Breast epithelium (tissue), 4 donors: ENCODE measurements at places on chromosomes 7 and 10.

DNA sequence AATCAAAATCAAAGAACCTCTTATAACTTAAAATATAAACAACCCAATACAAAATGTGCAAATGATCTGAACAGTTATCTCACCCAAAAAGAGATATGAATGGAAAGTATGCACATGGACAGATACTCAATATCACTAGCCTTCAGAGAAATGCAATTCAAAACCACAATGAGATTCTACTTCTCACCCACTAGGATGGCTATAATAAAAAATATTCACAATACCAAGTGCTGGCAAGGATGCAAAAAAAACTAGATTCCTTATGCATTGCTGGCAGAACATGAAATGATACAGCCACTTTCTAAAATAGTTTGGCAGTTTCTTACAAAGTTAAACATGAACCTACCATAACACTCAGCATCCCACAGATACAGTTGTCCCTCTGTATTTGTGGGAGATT lies 130.1 kb upstream of the LRRN3 start:
- no peak for DNase-seq
- H3K27me3 ChIP-seq = no peaks in the 10 kb centered on the region
- H3K36me3 ChIP-seq = no peaks in the 10 kb centered on the region
- H3K4me1 ChIP-seq = no peaks in the 10 kb centered on the region
- H3K27ac ChIP-seq = no peak overlapping the region

DNA sequence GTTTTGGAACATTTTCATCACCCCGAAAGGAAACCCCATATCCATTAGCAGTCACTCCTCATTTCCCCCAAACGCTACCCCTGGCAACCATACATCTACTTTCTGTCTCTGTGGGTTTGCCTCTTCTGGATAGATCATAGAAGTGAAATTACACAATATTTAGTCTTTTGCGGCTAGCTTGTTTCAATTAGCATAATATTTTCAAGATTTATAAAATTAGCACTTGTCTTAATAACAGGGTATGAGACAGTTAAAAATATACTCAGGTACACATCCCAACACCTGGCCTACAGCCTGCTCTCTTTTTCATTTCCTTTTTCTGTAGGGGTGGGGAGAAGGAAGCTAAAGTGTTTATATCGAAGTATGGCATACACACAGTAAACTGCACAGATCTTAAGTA lies 81.4 kb upstream of the LRGUK start:
- H3K36me3 ChIP-seq = no peaks in the 10 kb centered on the region
- no peak overlapping the region for H3K27ac ChIP-seq
- no peak overlapping the region for H3K4me3 ChIP-seq

- no peaks in the 10 kb centered on the region for H3K27me3 ChIP-seq
- DNase-seq = no peak
- H3K4me3 ChIP-seq = no peak overlapping the region
Measured at GRCh38 chr10:351770-352334, 216.6 kb downstream of the ZMYND11 start.

DNA sequence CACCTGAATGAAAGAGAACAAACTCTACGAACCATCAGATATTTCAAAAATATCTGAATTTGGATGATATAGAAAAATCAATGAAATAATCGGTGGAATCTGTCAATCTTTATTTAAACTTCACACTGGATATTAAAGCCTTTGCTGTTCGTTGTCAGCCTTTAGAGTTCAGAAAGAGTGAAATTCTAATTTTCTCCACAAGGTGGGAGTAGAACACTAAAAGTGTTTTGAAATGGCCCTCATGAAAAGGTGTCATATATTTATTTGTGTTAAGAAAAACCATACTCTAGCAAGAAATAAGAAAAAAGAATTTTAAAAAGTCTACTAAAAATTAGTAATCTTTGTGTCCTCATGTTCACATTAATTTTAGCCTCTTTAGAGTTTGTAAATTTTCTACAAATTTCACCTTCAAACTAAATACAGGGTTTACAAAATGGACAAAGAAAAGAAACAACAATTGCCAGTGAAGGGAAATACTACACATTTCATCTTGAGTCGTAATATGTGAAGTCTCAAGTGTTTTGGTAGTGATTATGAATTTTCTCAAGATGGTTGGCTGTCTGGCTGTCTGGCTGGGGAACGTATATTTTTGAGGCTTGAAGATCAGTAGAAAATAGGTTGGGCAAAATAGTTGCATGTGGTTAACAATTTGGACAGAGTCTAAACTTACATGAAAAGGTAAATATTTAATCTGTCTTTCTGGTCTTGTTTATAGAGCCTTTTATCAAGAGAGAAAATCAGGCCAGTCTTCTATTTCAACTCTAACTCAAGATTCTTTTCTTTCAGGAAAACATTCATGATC lies 43.7 kb downstream of the DNAJB9 start:
- H3K36me3 ChIP-seq = no peaks in the 10 kb centered on the region
- no peak overlapping the region for H3K4me3 ChIP-seq
- DNase-seq = no peak
- no peak overlapping the region for H3K27ac ChIP-seq
- H3K4me1 ChIP-seq = no peaks in the 10 kb centered on the region

DNA sequence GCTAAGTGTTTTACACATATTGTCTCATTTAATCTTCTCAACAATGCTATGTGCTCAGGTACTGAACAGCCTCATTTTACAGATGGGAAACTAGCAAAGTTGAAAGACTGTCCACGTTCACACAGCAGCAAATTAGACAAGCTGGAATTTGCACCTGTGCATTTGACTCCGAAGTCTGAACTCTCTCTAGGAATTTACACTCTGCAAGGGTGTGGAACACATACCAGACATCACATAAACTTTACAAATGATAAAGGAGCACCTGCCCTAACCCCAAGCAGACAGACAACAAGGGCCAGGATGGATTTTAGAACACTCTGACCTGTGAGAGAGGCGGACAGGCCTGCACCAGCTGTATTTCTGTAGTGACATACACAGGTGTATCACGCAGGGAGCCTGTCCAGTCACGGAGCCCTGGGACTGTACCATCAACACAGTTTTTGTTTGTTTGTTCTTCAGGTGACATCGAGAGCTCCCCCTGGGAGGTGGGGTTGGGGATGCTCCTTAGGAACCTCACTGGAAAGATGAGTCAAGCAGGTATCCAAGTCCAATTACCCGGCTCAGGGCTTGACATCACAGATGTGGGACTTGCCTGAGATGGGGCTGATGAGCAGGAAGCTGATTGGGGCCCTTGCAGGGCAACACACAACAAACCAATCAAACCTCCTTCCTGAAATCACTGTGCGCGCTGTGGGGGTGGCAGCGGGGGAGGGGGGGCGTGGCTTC lies 31.0 kb downstream of the MKI67 start:
- H3K4me1 ChIP-seq = no peaks in the 10 kb centered on the region
- H3K27me3 ChIP-seq = peaks cover 6% of the 10 kb centered on the region
- DNase-seq = no peak
- H3K27ac ChIP-seq = no peak overlapping the region
- no peak overlapping the region for H3K4me3 ChIP-seq

GRCh38 chr7:56023500-56023899 lies 27.7 kb downstream of the PSPH start:
- H3K36me3 ChIP-seq = no peaks in the 10 kb centered on the region
- H3K4me1 ChIP-seq = no peaks in the 10 kb centered on the region
- DNase-seq = no peak
- no peak overlapping the region for H3K27ac ChIP-seq
- no peak overlapping the region for H3K4me3 ChIP-seq
- no peaks in the 10 kb centered on the region for H3K27me3 ChIP-seq

GRCh38 chr7:46178661-46179060 lies 257.6 kb upstream of the IGFBP3 start:
- H3K4me3 ChIP-seq = no peak overlapping the region
- no peaks in the 10 kb centered on the region for H3K36me3 ChIP-seq
- no peak for DNase-seq

- H3K27me3 ChIP-seq = no peaks in the 10 kb centered on the region
- H3K36me3 ChIP-seq = no peaks in the 10 kb centered on the region
- no peak for DNase-seq
Measured at GRCh38 chr10:127600479-127600878, 51.4 kb downstream of the NPS start.

GRCh38 chr7:144787127-144787526 lies 48.7 kb downstream of the TPK1 start:
- no peaks in the 10 kb centered on the region for H3K27me3 ChIP-seq
- no peaks in the 10 kb centered on the region for H3K36me3 ChIP-seq
- no peak overlapping the region for H3K27ac ChIP-seq
- no peaks in the 10 kb centered on the region for H3K4me1 ChIP-seq

GRCh38 chr7:2451171-2452073 lies 24.8 kb downstream of the GRIFIN start:
- no peaks in the 10 kb centered on the region for H3K27me3 ChIP-seq
- no peaks in the 10 kb centered on the region for H3K36me3 ChIP-seq
- peak; percentile 84 for DNase-seq
- H3K4me1 ChIP-seq = no peaks in the 10 kb centered on the region
- peak overlapping the region; percentile 32 for H3K27ac ChIP-seq
- H3K4me3 ChIP-seq = peak overlapping the region; percentile 65

- no peak overlapping the region for H3K4me3 ChIP-seq
- H3K36me3 ChIP-seq = no peaks in the 10 kb centered on the region
- H3K27me3 ChIP-seq = no peaks in the 10 kb centered on the region
Measured at GRCh38 chr10:72509206-72509799, 116.6 kb downstream of the MICU1 start.

DNA sequence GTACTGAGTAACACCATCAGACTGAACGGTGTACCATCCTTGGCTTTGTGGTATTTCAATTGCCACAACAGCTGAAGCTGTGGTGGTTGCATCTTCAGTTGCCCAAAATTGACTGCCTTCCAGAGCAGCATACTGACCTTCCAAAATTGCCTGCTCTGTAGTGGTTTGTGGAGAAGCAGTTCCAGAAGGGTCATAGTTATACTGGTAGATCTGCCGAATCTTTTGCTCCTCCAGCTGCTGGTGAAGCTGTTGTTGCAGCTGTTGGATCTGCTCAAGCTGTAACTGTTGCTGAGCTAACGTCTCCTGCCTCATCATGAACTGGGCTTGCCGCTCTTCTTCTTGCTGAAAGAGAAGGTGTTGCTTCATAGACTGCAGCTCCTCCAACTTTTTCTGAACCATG lies 212.2 kb downstream of the PCLO start:
- H3K4me1 ChIP-seq = no peaks in the 10 kb centered on the region
- no peak for DNase-seq

DNA sequence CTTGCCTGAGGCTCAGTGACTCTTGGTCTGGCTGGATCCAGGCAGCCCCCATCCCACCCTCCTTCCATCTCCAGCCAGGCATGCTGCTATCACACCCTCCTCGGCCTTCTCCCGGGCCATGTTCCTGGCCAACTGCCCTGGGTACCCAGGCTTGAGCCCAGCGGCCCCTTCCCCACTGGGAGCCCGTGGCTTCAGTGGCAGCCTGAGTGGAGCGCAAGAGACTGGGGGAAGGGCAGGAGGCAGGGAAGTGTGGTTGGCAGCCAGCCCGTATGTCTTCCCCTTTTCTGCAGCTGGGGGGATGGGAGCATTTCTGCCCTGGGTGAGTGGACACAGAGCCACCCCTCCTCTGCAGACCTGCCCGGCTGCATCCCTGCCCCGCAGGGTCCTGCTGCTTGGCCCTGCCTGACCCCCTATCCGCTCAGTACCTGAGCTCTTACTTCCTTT lies 148.5 kb downstream of the ARHGAP22 start:
- no peak overlapping the region for H3K4me3 ChIP-seq
- H3K4me1 ChIP-seq = no peaks in the 10 kb centered on the region
- H3K27ac ChIP-seq = no peak overlapping the region
- H3K27me3 ChIP-seq = no peaks in the 10 kb centered on the region
- no peaks in the 10 kb centered on the region for H3K36me3 ChIP-seq

- H3K36me3 ChIP-seq = no peaks in the 10 kb centered on the region
- no peak overlapping the region for H3K4me3 ChIP-seq
Measured at GRCh38 chr7:131691454-131692130, 135.2 kb upstream of the PODXL start.

DNA sequence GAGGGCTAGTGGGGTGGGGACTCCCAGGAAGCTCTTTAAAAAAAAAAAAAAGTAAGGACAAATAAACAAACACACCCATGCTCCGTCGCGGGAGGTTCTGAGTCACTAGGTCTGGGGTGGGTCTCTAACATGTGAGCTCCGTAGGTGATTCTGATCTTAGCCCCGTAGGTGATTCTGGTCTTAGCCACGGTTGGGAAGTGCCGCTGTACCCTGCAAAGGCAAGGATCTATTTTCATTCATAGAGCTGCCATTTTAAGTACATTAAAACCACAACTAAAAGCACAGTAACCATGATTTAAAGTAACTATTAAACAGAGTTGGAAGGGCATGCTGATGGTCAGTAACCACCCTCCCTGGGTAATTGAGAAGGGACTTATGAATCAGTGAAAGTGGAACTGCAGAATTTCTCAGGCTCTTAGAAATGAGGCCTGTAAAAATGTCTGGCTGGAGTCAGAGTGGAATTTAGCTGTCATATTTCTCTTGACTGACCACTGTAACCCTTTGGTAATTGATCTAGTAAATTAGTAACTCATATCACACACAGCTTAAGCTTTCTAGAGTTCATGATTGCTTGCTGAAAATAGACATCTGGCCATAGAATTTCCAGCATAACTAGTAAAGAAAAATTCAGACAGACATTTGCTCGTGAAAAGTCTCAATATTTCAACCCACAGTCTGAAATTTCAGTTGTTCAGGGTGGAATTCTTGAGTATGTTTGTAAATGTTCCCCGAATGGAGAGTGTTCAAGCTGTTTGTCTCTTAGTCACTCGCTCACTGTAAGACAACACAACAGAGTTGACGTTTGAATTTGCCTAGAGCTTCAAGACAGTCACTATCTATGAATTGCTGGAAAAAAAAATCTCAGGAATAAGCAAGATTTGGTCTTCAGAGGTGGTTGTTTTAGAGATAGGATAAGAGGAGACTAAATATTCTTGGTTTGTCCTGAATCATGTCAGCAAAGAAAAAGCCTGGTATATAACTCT lies 34.2 kb upstream of the TCF7L2 start:
- H3K4me1 ChIP-seq = no peaks in the 10 kb centered on the region
- H3K4me3 ChIP-seq = no peak overlapping the region
- DNase-seq = no peak
- H3K27ac ChIP-seq = no peak overlapping the region
- no peaks in the 10 kb centered on the region for H3K36me3 ChIP-seq

DNA sequence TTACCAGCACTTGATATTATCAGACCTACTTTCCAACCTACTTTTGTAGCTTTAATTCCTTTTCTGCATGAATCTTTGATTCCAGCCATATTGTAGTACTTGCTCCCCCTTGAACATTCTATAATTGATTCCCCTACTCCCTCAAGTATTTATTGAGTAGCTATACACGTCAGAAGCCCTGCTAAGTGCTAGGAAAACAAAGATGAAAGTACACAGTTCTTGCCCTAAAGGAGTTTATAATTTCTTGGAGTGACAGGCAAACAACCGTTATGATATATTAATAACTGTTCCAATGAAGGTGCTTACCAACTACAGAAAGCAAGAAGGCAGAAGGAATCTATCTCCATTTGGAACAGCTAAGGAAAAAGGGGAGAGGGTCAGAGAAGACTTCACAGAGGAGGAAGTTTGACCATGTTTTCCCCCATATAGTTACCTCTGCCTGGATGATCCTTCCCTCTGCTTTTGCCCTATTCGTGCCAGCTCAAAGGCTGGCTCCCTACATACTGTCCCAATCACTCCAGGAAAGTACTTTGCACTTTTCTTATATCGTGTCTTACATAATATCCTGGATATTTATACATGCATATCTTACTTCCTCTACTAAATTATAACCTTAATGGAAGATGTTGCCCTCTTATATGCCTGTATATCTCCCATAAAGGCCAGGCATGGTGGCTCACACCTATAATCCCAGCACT lies 54.7 kb downstream of the SCD start:
- no peak overlapping the region for H3K27ac ChIP-seq
- H3K36me3 ChIP-seq = no peaks in the 10 kb centered on the region
- H3K4me3 ChIP-seq = no peak overlapping the region
- no peaks in the 10 kb centered on the region for H3K27me3 ChIP-seq
- no peak for DNase-seq

- H3K36me3 ChIP-seq = no peaks in the 10 kb centered on the region
- H3K27ac ChIP-seq = no peak overlapping the region
- no peak for DNase-seq
- H3K4me1 ChIP-seq = no peaks in the 10 kb centered on the region
- H3K4me3 ChIP-seq = no peak overlapping the region
Measured at GRCh38 chr7:3200504-3200903, 100.5 kb upstream of the SDK1 start.
